RCC 7860 (cell line): ENCODE measurements at places on chromosomes 2 and 18.

DNA sequence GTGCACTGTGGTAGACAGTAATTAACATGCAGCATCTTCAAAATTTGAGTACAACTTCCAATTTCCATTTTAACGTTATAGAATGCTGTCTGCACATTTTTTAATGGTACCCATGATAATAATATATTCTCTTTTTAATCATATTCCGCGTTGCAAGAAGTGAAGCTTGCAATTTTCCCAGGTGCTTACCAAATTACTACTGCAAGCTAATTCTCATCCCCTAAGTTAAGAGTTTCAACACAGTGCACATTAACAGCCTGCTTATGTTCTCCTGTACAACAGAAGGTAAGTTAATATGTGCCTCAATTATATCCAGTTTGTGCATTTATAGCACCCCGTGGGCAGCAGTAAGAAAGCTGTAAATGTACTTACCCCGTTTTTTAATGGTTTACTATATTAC, 132.9 kb downstream of the CBLN2 start:
- DNase-seq, result no peak

DNA sequence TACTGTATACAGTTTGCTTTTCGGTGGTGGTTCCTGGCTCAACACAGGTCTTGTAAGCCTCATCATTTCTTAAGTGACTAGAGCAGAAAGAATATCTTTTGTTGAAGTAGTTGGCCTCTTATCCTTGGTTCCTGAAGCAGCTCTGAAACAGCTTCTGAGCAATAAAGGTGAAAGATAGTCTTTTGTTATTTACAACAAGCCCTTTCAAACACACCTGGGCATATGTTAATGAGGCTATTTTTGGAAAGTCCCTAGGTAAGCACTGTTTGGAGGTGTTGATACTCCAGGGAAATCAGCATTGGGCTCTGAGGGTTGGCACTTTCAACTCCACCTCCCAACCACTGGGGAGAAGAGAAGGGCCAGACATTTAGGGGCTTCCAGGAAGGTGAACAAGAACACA, 211.0 kb downstream of the MCFD2 start:
- no peak for DNase-seq

DNA sequence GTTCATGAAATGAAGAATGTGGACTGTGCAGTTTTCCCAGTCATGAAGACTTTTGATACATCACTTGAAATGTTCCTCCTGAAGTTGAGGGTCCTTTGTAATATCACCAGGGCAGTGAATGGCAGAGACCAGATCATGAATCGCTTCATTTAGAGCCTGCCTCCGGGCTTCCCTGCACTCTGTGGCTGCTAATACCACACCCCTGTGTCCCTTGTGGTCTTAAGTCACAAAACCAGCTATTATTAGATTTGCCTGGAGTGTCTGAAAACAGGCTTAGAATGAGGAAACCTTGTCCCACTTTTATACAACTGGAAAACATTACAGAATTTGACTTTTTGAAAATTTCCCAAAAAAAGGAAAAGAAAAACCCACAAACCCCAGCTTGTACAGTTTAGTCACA, 147.9 kb downstream of the MGAT5 start:
- no peak for DNase-seq

DNA sequence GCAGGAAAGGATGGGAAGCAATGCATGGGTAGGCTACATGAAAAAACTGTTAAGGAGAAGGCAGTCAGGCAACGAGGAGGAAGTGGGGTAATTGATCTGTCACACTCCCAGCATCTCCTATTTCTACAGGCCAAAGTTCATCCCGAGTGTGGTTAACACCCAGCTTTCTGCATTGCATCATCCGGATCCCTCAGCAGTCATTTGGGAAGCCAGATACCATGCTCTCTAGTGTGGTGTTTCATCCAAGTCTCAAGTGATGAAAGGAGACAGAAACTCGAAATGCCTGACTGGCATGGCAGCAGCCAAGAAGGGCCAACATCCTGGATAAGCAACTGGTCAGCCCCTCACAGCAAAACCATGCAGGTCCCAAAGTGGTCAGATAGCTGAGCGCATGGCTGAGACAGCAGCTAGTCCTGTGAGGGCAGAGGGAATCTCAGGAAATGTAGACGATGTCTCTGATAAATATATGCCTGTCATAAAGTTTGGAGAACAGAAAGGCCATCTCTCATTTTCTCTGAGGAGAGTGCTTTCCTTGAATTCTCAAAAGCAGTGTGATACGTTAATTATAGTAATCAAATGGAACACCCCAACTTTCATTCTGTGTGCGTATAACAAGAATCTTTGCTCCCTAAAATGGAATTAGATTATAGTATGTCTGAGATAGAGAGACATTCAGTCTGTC, 24.8 kb upstream of the HNRNPA3 start:
- peak; percentile 34 for DNase-seq

- DNase-seq, result no peak
Measured at GRCh38 chr2:139079311-139079710, 299.1 kb upstream of the NXPH2 start.

- no peak for DNase-seq
Measured at GRCh38 chr2:186894478-186894877, 45.5 kb upstream of the ZSWIM2 start.

- no peak for DNase-seq
Measured at GRCh38 chr2:101362316-101362715, 25.0 kb downstream of the CREG2 start.

GRCh38 chr2:35199298-35199697, 1156.3 kb upstream of the CRIM1 start:
- DNase-seq, result no peak

DNA sequence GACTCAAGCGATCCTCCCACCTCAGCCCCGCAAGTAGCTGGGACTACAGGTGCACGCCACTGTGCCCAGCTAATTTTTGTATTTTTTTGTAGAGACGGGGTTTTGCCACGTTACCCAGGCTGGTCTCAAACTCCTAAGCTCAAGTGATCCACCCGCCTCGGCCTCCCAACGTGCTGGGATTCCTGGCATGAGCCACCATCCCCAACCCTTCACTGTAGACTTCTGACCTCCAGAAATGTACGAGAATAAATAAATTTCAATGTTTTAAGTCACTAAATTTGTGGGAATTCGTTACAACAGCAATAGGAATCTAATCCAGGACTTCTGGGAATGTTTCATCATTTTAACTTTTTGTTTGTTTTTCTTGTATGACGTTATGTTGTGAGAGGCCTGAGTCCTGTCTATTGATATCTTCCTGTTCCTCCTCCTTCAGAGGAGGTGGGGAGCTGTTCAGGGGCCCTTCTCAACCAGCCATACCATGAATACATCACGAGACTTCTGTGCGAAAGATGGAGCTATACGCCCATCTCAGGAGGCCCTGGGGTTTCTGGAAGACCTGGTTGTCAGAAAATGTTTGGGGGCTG, 40.0 kb downstream of the TEX44 start:
- DNase-seq, result no peak

- peak; percentile 88 for DNase-seq
Measured at GRCh38 chr2:232013701-232014353, 52.3 kb downstream of the DIS3L2 start.

DNA sequence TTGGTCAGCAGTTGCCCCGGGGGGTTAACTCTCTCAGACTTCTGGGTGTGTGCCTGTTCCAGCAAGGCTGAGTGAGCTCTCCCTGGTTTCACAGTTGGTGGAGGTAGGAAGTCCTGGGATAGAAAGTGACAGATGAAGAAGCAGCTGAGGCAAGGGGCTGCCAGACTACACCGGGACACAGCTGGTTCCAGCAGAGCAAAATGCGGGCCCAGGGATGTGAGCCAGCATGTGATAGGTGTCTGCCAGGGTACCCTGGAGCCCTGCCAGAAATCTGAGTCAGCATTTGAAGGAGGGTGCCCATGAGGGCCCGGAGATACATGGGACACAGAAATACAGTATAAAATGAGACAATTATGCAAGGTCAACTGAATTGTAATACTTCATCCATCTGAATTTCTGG, 79.3 kb upstream of the LGALSL start:
- no peak for DNase-seq

DNA sequence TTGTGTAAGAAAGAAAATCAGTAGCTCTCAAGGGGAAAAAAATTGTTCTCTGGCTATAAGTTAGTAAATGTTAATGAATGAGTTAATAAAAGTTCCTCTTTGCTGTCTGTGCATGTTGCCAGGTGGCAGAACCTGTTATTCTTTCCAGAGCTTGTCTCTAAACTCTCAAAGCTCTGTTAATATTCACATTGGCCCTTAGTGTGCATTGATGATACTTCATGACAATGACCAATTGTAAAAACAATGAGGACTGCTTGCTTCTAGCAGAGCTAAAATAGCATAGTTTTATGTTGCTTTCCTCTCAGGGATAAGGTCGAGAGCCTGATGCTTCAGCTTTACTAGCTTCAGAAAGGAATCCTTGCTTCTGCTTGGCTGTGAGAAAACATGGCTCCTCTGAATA, 91.5 kb downstream of the RAD51AP2 start:
- no peak for DNase-seq

DNA sequence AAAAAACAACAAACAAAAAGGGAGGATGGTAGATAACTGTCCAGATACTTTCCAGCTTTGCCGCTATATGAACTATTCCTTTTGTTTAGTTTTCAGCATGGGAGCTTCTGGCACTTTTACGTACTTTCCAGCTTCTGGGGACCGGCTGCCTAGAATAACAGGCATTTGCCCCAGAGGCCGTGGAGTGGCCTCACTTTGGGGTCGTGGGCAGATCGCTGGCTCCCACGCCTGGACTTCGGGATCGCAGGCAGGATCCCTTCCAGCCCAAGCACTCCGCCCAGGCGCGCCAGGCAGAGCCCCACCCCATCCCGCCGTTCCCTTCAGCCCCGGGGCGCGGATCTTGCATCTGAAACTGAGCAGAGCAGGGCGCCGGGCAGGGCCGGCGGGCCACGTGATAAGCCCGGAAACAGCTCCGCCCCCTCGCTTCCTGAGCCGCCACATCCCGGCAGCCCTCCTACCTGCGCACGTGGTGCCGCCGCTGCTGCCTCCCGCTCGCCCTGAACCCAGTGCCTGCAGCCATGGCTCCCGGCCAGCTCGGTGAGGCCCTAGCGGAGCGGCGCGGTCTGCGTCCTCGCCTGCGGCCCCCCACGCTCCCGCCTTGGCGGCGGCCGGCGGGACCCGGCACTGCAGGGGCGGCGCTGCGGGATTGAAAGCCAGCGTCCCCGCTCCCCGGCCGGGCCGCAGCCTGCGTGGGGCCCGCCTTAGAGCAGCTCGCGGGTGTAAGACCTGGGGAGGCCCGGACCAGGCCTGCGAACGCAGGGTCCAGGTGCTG, at the start of gene ATIC:
ATIC (plus strand) TSS at position 435 of the 772 bp plus-strand sequence; CDS start at position 519, 84 bp downstream.
- DNase-seq, result peak; percentile 89

GRCh38 chr2:74525717-74526648, at the start of gene DQX1:
TSS of gene DQX1 (minus strand) at chr2:74526231. CDS start at chr2:74525729, 502 bp downstream.
- DNase-seq, result peak; percentile 8

GRCh38 chr2:146939991-146940685, 904.7 kb upstream of the ACVR2A start:
- no peak for DNase-seq

GRCh38 chr2:10400568-10400977, 47.6 kb downstream of the ODC1 start:
- DNase-seq, result peak; percentile 28

DNA sequence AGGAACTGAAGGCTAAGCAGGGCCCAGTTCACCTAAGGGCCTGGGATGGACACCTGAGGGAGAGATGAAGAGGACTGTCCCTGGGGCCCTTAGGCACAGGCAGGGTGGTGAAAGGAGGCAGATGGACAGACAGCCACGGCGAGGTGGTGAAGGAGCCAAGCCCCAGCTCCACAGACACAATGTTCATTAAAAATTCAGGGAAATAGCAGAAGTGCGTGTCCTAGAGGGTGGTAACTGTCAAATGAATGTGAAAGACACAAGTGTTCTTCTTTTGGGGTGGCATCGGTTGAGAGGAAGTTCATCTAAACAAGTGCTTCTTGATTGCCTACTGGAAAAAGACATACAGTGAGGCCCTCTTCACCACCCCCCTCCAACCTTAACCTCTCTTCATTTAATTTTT, 76.2 kb upstream of the SIX2 start:
- DNase-seq, result no peak

- no peak for DNase-seq
Measured at GRCh38 chr18:36469461-36469860, 171.9 kb downstream of the FHOD3 start.

- no peak for DNase-seq
Measured at GRCh38 chr2:164510895-164511294, 110.4 kb downstream of the GRB14 start.

DNA sequence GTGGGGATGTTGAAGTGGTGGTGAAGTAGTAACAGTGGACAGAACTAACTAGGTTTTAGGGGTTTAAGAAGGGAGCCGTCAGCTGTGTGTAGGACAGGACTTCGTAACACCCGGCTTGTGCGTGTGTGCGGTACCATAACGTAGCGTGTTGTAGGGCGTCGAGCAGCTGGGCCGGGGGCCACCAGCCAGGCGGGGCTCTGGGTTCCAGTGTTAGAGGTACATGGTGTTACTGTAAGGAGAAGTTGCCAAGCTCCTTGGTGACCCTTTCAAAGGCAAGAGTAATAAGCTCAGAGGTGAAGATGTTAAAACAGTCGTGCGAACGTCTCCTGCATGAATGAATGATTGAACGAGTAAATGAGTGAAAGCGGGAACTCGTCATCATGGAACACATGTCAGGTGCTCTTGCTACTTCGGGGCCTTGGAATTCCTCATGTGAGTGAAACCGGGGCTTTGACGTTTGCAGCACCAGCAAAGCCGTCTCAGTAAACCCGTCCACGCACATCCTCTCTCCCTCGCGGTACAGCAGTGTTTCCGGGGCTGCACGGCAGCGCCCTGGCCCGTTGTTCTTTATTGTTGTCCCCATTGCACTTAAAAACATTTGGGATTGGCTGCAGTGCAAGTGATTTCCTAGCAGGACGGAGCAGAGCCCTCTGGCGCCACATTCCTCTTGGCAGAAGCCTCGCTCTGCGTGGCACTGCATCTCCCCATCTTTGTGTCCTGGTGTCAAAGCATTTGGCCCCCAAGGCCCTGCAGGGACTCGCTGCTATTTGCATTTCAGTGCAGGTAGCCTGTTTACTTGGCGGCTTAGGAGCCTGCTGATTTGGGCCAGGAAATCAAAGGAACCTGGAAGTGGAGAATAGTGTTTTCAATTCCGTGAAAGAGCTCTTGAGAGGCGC, 115.0 kb downstream of the GBX2 start:
- no peak for DNase-seq
